ENCODE measurements at places on chromosomes 3 and 15.

DNA sequence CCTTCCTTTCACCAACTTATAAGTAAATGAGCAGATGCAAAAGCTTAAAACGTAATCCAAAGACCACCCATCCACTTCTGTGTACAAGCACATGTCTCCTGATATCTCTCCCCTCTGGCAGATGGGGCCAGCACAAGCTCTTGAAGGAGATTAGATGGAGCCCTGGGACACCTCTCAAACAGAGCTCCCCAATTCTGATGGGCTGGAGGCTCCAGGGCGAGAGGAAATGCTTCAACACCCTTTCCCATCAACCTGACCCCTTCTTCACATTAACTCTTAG, 73.2 kb downstream of the MB21D2 start:
- DNase-seq = no peak

DNA sequence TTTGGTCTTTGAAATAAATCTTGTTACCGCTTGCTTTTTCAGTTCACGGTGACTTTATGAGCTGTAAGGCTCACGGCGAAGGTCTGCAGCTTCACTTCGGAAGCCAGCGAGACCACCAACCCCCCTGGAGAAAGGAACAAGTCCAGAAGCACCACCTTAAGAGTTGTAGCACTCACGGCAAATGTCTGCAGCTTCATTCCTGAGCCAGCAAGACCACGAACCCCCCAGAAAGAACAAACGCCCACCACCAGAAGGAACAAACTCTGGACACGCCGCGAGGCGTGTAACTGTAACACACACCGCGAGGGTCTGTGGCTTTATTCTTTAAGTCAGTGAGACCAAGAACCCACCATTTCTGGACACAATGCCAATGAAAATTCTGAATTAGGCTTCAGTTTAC, 28.8 kb downstream of the GOLGA6A start:
- DNase-seq = no peak

DNA sequence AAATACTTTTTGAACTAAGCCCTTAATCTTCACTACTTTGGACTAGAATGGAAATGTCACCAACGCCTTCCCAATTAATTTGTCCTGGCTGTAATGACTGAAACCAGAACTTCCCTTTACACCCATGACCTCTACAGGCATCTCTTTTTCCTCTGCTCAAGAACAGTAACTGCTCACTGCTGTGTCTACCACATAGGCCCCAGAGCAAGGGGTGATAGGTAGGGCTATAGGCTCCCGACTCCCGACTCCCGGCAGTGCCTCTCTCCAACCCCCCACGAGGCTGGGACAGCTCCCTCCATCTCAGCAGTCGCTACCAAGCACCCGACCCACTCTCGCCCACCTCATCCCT, 384 bp upstream of the LEKR1 start:
- no peak for DNase-seq

- no peak for DNase-seq
Measured at GRCh38 chr15:23687143-23687470, at the start of gene NDN. Gene NDN, minus strand, starts transcription at chr15:23687305. Its CDS starts 88 bp downstream, at chr15:23687217.

All from CD4-positive, alpha-beta T cell treated with Interferon gamma for 1 hour (primary cell).